ENCODE measurements at places on chromosomes 13 and 19.

- DNase-seq: no peak
Observed at GRCh38 chr19:4852484-4852883, 15.0 kb downstream of the PLIN3 start.

- DNase-seq: peak; percentile 56
Observed at GRCh38 chr13:68574053-68574452, 1343.9 kb upstream of the PCDH9 start.

GRCh38 chr13:101618440-101619187, 166.1 kb downstream of the ITGBL1 start:
- DNase-seq: no peak

DNA sequence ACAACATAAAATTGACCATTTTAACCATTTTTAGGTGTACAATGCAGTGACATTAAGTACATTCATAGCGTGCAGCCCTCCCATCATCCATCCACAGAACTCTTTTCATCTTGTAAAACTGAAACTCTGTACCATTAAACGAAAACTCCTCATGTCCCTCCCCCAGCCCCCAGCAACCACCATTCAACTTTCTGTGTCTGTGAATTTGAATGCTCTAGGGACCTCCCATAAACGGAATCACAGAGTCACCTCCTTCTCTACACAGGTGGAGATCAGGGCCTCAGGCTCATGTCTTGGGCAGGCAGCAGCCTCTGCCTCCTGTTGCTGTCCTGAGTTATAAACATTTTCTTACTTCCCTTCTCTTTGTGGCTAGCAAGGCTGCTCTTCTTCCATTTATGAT, 7.3 kb upstream of the CCNE1 start:
- no peak for DNase-seq

DNA sequence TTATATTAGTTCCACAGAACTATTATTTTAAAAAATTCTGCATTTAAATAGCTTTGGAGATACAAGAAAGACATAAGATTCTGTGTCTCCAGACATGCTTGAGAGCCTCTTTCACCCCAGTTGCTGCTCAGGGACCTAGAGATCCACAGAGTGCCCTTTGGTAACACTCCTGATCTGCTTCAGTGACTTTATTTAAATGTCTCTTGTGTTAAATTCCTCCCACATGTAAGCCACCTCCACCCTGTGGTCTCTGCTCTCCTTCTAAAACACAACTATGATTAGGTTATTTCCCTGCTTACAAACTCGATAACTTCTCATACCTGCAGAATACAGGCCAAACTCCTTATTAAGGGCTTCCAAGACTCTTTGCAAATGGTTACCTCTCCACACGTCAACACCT, 141.0 kb downstream of the RFC3 start:
- no peak for DNase-seq

DNA sequence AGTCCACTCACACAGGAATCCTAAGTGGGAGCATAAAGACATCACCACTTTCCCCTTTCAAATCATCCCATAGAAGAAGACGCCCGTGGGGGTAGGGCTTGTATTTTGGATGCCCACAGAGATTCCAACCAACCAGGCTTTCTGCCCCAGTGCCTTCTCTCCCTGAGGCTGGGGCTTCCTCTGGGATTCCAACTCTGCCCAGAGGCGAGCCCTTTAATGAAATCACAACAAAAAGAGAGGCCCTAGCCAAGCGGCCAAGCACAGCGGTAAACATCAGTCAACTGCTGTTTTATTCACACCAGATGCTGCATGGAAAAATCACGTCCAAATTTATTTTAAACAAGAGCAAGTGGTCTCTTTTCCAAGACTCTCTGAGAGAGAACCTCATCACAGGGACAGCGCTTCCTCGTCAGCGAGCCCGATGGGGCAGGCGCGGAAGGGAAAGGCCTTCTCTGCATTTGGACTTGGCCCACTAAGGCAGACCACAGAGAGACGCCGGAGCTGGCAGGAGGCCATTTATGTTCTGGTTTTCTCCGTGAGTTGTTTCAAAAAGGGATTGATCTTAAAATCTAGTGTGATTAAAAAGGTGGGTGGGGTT, 31.5 kb downstream of the ADPRHL1 start:
- no peak for DNase-seq

DNA sequence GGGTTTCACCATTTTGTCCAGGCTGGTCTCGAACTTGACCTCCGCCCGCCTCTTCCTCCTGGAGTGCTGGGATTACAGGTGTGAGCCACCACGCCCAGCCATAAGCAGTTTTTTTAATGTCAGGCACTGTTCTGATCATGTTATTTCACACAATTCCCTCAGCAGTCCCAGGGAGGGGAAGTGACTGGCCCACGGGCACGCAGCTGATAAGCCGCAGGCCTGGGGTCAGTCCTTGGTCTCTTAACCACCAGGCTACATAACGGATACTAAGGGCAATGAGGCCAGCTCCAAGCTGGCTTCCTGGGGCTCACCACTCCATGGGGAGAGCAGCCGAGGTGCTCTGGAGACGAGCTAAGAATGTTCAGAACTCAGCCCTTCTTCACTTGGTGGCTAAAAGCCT, 13.5 kb downstream of the BRSK1 start:
- peak; percentile 75 for DNase-seq

DNA sequence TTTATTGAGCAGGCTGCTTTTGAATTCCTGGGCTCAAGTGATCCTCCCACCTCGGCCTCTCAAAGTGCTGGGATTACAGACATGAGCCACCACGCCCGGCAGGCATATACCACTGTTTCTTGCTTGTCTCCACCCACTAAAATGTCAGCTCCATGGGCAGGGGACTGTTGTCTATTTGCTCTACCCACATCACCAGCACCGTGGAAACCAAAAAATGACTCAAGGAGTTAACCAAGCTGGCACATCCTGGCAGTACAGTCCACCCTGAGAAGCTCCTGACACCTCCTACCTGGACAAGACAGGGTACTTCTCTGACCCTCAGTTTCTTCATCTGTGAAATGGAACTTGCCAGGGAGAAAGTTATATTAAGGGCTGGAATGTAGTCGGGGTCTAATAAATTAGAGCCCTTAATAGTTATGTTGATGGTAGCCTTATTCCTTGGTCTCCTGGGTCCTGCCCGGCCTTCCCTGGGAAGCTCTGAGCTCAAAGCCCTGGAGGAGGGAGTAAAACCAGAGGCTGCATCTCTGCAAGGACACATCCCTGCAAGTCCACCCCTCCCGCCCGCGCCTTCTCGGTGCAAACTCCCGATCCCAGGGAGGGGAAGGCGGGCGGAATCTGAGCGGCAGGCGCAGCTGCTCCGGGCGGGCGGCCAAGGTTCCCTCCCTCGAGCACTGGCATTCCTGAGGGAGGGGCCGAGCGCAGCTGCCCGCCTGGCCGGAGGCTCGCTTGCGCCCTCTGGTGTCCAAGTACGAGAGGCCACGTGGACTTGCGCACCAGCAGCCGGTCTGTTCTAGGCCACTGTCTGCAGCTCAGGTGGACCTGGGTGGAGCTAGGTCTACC, 14.1 kb downstream of the RDH8 start:
- peak; percentile 64 for DNase-seq

Measured in MV-4-11 (cell line).